ENCODE measurements at places on chromosomes 12 and 14. TPM values are rescaled to one million over a fixed set of nuclear protein-coding genes. Genes with fewer than 3 reads are reported as not detected.

The BDKRB1 gene
- total RNA-seq = 0.63 TPM

The ZNF839 gene
- 13.8 TPM for total RNA-seq

The USP30 gene
- total RNA-seq = 21.6 TPM

DNA sequence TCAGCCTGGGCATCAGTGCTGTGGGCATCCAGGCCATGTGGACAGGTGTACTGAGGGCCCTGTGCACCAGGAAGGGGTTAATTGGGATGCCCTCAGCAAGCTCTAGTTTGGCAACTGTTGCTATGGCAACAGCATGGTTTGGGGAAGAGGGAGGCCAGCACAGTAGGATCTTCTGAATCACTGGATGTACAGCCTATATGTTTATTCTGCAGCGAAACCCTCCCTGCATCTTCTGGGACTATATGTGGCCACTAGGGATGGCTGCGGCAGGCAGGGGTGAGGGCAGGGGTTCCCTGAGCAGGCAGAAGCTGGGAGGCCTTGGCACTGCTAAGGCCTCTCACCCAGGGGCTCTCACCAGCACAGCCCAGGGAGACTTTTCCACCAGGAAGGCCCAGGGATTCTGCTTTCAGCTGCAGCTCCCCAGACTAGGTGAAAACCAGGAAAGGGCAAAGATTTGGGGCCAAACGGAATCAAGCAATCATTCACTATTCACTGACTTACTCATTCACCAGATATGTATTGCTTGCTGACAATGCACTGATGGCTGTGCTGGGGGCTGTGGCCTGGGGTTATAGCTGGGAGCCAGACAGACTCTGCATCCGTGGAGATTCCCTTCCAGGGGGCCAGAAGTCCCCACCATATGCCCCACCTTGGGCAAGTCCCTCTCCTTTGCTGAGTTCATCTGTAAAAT lies 42.8 kb downstream of the IRF2BPL start:
- DNase-seq = no peak
- peak overlapping the region; percentile 20 for H3K27ac ChIP-seq
- H3K4me3 ChIP-seq = no peak overlapping the region
- no peaks in the 10 kb centered on the region for H3K27me3 ChIP-seq
- no peaks in the 10 kb centered on the region for H3K36me3 ChIP-seq

- DNase-seq = no peak
- no peaks in the 10 kb centered on the region for H3K27me3 ChIP-seq
- H3K36me3 ChIP-seq = peaks cover 79% of the 10 kb centered on the region
- no peaks in the 10 kb centered on the region for H3K4me1 ChIP-seq
- H3K27ac ChIP-seq = no peak overlapping the region
- no peak overlapping the region for H3K4me3 ChIP-seq
Measured at GRCh38 chr12:4301932-4302501, 19.0 kb upstream of the TIGAR start.

DNA sequence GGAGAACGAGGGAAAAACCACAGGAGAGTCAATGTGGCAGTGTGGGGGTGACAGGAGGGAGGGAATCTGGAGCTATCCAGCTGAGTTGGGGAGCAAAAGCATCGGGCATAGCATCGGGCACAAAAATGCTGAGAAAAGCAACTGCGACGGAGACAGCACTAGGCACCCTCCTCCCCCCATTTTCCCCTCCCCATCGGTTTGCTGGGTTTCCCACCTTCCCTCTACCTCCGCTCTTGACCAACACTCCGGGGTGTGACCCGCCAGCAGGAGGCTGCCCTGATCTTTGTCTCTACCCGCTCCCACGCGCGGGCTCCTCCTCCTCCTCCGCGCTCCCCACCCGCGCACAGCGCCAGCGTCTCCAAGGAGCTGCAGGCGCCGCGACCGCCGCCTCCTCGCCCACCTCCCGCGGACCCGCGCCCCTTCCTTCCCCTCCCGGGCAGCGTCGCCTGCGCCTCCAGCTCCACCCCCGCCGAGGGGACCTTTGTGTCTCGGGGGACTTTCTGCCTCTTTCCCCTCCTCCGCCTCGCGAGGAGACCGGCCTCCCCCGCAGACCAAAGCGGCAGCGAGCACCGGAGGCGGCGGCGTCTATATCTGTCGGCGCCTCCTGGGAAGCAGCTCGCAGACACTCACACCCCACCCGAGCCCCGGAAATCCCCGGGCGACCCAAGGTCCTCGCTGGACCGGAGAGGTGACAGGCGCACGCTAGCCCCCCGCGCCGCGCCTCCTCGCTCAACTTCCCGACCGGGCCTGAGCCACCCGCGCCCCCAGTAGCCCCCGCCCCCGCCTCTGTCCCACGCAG lies 920 bp downstream of the CDK17 start:
- no peaks in the 10 kb centered on the region for H3K36me3 ChIP-seq
- peak; percentile 44 for DNase-seq
- no peaks in the 10 kb centered on the region for H3K27me3 ChIP-seq
- peaks cover 20% of the 10 kb centered on the region for H3K4me1 ChIP-seq
- H3K27ac ChIP-seq = peak overlapping the region; percentile 88

GRCh38 chr14:61719344-61720293 lies 24.3 kb downstream of the HIF1A start:
- H3K4me1 ChIP-seq = no peaks in the 10 kb centered on the region
- no peak overlapping the region for H3K4me3 ChIP-seq
- H3K36me3 ChIP-seq = no peaks in the 10 kb centered on the region

- DNase-seq = no peak
- H3K27ac ChIP-seq = no peak overlapping the region
- H3K4me1 ChIP-seq = peaks cover 12% of the 10 kb centered on the region
- no peaks in the 10 kb centered on the region for H3K27me3 ChIP-seq
- H3K36me3 ChIP-seq = no peaks in the 10 kb centered on the region
- no peak overlapping the region for H3K4me3 ChIP-seq
Measured at GRCh38 chr12:2687058-2687457, 107.7 kb upstream of the FKBP4 start.

DNA sequence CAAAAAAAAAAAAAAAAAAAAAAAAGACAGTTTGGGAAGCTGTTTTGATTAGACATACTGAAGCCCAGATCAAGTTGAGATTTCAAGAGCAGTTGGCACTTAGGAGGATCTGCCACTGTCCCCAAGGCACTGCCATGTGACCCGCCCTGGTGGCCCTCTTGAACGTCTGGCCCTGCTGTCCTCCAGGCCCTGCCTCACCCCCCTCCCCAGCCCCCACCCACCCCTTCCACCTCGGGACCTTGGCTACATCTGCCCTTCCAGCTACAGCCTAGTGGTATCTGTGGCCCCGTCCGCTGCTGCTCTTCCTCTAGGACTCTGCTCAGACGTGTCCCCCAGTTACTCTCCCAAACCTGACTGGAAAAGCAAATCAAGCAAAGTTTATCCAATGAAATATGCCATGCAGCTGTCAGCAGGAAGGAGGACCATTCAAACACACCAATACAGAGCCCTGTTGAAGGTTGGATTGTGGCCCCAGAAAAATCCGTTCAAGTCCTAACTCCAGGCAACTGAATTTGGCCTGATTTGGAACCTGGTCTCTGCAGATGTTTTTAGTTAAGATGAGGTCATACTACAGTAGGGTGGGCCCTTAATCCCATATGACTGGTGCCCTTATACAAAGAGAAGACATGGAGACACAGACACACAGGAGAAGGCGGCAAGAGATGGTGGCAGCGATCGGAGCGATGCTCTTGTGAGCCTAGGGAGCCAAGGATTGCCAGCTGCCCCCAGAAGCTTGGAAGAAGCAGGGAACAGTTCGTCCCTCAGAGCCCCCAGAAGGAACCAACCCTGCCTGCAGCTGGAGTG lies 17.7 kb downstream of the SLC25A29 start:
- no peaks in the 10 kb centered on the region for H3K36me3 ChIP-seq
- peaks cover 60% of the 10 kb centered on the region for H3K4me1 ChIP-seq
- no peak overlapping the region for H3K4me3 ChIP-seq
- H3K27ac ChIP-seq = no peak overlapping the region
- no peak for DNase-seq

The TMEM117 gene
- 18.9 TPM for total RNA-seq

The MAP3K9 gene
- 0.87 TPM for total RNA-seq

DNA sequence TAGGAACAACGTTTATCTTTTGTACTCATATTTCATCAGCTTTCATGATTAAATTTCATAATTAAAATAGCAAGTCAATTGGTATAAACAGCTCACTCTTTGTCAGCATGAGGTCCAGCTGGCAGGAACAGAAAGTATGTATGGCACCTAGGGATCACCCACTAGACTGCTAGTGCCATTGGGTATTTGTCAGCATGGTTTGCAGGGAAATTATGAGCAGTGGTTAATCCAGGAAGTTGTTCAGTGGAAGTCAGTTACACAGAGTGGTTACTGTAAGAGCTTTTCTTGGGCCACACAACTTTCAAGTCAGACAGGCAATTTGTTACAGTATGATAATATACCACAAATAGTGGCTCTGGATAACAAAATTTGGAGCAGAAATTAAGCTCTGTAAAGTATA lies 340.3 kb upstream of the RGS6 start:
- no peaks in the 10 kb centered on the region for H3K4me1 ChIP-seq
- DNase-seq = no peak
- no peaks in the 10 kb centered on the region for H3K36me3 ChIP-seq
- H3K27me3 ChIP-seq = no peaks in the 10 kb centered on the region

GRCh38 chr12:4448943-4449850 lies 3.6 kb upstream of the FGF6 start:
- H3K27me3 ChIP-seq = no peaks in the 10 kb centered on the region
- DNase-seq = no peak
- H3K27ac ChIP-seq = no peak overlapping the region
- no peaks in the 10 kb centered on the region for H3K4me1 ChIP-seq
- H3K4me3 ChIP-seq = no peak overlapping the region

DNA sequence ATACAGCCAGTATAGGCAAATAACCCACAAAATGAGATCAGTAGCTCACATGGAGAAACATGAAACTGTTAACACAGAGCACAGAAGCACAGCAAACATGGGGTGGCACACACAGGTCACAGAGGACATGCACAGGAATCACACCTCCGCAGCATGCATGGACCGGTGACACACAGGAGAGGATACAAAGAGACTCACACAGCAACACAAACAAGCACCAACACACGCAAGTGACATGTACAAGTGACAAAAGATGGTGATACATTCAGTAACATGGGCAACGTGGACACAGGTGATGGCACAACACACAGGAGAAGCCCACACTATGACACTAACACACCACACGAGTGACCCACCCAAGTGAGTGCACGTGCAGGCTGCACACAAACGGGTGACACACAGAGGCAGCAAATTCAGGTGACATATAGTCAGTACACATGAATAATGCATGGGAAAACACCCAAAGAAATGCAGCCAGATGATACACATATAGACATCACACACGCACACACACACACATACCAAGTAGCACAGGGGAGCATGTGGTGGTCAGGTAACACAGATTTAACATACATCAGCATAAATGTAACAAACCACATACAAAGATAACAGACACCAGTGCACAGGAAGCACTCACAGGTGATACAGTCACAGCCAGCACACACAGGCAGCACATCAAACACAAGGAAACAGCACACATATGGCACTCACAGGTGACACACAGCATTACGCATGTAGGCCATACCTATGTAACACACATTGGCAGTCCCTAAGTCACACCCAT lies 216.0 kb upstream of the SFSWAP start:
- H3K4me1 ChIP-seq = no peaks in the 10 kb centered on the region
- no peak overlapping the region for H3K4me3 ChIP-seq
- H3K36me3 ChIP-seq = no peaks in the 10 kb centered on the region
- no peak for DNase-seq
- H3K27me3 ChIP-seq = no peaks in the 10 kb centered on the region

- DNase-seq = no peak
- H3K27ac ChIP-seq = no peak overlapping the region
- H3K36me3 ChIP-seq = no peaks in the 10 kb centered on the region
- H3K4me1 ChIP-seq = no peaks in the 10 kb centered on the region
Measured at GRCh38 chr14:29351996-29352705, 575.5 kb downstream of the PRKD1 start.

DNA sequence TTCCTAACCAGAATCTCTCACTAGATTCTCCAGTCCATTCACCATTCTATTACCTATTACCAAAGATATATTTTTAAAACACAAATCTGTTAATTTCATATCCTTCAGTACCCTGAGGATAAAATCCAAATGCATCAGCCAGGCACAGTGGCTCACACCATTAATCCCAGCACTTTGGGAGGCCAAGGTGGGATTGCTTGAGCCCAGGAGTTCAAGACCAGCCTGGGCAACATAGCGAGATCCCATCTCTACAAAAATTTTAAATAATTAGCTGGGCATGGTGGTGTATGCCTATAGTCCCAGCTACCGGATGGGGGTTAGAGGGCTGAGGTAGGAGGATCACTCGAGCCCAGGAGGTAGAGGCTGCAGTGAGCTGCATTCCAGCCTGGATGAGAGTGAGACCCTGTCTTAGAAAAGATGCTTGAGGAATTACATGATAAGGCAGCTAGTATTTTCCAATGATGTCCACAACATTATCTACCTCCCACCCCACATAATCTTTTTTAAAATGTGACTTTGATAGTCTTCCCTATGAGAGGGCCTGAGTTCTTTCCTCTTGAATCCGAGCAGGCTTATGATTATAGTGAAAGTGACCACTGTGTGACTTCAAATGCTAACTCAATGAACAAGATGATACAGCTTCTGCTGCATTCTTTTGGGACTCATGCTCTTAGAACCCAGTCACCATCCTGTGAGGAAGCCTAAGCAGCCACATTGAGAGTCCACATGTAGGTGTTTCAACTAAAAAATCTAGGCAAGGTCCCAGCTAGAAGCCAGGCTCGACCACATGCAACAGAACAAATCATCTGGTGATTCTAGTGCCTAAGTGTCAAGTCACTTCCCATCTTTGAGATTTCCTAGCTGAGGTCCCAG lies 18.0 kb downstream of the HECTD1 start:
- H3K36me3 ChIP-seq = peaks cover 26% of the 10 kb centered on the region
- no peaks in the 10 kb centered on the region for H3K27me3 ChIP-seq
- H3K27ac ChIP-seq = no peak overlapping the region
- H3K4me1 ChIP-seq = no peaks in the 10 kb centered on the region

The MUCL1 gene
- total RNA-seq = not detected

The ART4 gene
- under 0.01 TPM for total RNA-seq

GRCh38 chr12:82673698-82674097 lies 13.0 kb upstream of the TMTC2 start:
- no peaks in the 10 kb centered on the region for H3K36me3 ChIP-seq
- no peaks in the 10 kb centered on the region for H3K27me3 ChIP-seq
- H3K4me1 ChIP-seq = no peaks in the 10 kb centered on the region
- H3K27ac ChIP-seq = no peak overlapping the region
- no peak for DNase-seq
- no peak overlapping the region for H3K4me3 ChIP-seq

DNA sequence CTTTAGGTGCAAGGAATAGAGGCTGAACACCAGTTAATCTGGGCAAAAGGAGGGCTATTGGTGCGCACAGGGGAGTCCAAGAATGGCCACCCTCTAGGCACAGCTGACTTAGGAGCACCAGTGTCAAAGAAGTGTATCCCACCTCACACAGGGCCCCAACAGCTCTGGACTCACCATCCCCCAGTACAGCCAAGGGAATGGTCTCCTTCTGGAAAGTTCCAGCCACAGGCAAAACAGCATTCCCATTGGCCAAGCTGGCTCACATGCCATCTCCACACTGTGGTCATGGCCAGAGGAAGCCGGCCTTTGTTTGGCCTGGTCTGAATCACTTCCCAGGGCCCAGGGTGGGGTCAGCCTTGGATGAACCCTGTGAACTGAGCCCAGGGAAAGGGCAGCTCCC lies 120.1 kb downstream of the DICER1 start:
- H3K4me1 ChIP-seq = no peaks in the 10 kb centered on the region
- no peak overlapping the region for H3K4me3 ChIP-seq
- H3K27ac ChIP-seq = no peak overlapping the region

- no peak overlapping the region for H3K27ac ChIP-seq
- H3K27me3 ChIP-seq = no peaks in the 10 kb centered on the region
- DNase-seq = no peak
- no peaks in the 10 kb centered on the region for H3K4me1 ChIP-seq
- no peak overlapping the region for H3K4me3 ChIP-seq
Measured at GRCh38 chr12:41942354-41942753, 202.3 kb downstream of the GXYLT1 start.

GRCh38 chr12:52836042-52836466 lies 1.9 kb upstream of the KRT79 start:
- no peak overlapping the region for H3K27ac ChIP-seq
- no peaks in the 10 kb centered on the region for H3K36me3 ChIP-seq
- H3K27me3 ChIP-seq = no peaks in the 10 kb centered on the region
- no peaks in the 10 kb centered on the region for H3K4me1 ChIP-seq

All from tibial nerve (tissue), 4 donors.